Temporal lobe (tissue), 4 donors: ENCODE measurements at places on chromosomes 11 and 22. TPM values are rescaled to one million over a fixed set of nuclear protein-coding genes. Genes with fewer than 3 reads are reported as not detected.

Gene CCND1
- 10.8 TPM for total RNA-seq

Gene OR56A3
- not detected for total RNA-seq

Gene BBOX1
- total RNA-seq = 4.2 TPM

Gene FXYD6
- 149 TPM for total RNA-seq

Gene ART1
- not detected for total RNA-seq

Gene SLC7A4
- total RNA-seq = 1.5 TPM

Gene SULT4A1
- 35.2 TPM for total RNA-seq
